H4 (cell line): ENCODE measurements at places on chromosomes 1 and 21. TPM values are rescaled to one million over a fixed set of nuclear protein-coding genes. Genes with fewer than 3 reads are reported as not detected.

The PTGER3 gene
- total RNA-seq, result 0.50 and 2.4 TPM in 2 replicates

- peak; percentile 62 for DNase-seq
These were observed at the start of gene PFKL for GRCh38 chr21:44299458-44300261. TSS of gene PFKL (plus strand) at chr21:44300053. CDS start at chr21:44300106, 53 bp downstream.

DNA sequence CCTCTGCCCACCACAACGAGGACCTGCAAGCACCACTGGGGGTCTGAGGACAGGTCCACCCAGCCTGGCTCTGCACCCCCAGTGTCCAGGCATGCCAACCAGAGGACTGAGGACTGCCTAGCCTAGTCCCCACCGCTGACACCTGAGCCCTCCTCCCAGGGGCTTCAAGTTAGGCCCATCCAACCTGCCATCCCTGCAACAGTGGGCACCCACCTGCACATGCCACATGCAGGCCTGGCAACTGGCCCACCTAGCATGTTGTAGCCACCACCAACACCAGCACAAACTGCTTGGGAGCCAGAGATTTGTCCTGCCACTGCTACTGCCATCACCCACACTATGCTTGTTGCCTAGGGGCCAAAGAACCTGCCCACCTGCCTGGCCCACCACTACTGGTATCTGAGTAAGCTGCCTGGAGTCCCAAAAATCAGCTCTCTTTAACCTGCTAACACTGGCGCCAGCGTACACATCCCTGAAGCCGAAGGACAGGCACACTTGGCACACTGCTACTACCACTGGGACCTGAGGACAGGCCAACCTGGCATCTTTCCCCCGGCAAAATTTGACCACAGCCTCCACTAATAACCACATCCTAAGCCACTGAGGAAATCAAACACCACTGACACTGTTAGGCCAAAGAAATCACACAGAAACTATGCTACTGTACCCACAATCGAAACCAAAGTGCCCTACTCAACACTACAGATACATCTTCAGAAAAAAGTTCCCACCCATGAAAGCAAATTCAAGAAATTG is 61.5 kb downstream of the PSMG1 start:
- DNase-seq, result peak; percentile 64

GRCh38 chr1:177966199-177966598 is 3.7 kb downstream of the SEC16B start:
- no peak for DNase-seq

The FBLIM1 gene
- total RNA-seq, result 33.0 and 38.9 TPM in 2 replicates

GRCh38 chr1:41678111-41678878 is 193.8 kb upstream of the EDN2 start:
- DNase-seq, result peak; percentile 85

The RXRG gene
- total RNA-seq, result not detected in 2 replicates

DNA sequence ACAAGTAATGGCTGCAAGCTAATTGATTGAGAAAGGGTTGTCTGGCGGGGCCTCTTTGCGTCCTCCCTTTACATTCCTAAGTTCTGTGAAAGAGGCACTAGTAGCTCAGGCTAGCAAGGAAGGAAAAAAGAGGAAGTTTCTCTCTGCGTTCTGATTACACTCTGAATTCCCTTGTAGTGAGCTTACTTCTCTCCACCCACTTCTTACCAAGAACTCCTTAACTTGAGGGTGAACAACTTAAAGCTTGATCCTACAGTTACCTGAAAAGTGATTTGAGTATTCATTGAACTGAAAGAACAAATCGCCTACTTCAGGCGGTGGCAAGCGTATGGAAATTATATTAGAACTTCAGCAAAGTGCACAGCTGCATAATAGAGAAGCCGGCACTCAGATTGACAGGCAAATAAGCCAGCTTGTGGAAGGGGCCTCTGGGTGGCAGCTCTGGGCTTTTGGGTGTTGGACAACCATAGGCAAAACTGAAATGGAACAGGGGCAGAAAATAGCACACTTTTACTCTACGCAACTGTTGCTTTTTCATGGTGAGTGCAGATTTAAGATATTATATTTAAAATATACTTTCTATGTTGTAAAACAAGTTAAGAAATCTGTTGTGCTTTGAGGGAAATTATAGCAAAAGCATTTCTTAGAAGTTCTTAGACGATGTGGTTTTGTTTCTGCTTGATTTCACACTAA is 464.5 kb downstream of the USP25 start:
- peak; percentile 78 for DNase-seq

DNA sequence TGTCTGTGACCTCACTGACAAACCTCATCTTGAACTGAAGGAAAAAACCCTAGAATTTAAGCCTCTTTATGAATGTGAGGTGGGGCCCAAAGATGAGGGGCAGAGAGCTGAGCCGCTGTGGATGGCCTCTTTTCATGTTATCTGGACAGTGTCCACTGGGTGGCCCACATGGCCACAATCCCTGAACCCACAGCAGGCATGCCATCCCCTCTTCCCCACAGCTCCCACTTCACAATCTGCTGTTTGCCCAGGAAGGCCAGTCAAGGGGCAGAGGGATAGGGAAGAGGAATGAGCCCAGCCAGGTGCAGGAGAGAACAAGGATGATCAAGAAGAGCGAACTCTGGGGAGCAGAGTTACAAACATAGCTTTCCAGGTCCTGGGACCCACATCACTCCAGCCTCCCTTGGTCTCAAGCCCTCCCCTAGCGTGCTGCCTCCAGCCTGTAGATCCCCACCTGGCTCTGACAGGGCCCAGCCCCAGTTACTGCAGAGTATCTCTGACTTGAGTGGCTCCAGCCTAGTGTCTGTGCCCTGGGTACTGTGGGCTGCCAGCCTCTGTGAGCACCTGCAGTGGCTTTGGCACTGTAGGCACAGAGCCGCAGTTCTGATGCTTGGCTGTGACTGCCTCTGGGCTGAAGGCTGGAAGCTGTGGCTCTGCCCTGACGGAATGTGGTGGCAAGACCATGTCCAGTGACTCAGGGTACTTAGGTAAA is 1.9 kb upstream of the SLFNL1 start:
- DNase-seq, result no peak

GRCh38 chr1:186461014-186461413 is at the start of gene PDC:
TSS of gene PDC (minus strand) at chr1:186461114. CDS start at chr1:186449459, 11,655 bp downstream.
- no peak for DNase-seq

GRCh38 chr1:109637446-109637845 is 17.8 kb downstream of the AMPD2 start:
- DNase-seq, result no peak

The LCE3E gene
- not detected in 2 replicates for total RNA-seq

The ERICH3 gene
- 0.29 TPM in 1 of 2 replicates, not detected in the other for total RNA-seq

GRCh38 chr21:42312626-42313104 is 2.5 kb downstream of the TFF3 start:
- DNase-seq, result no peak

The CYP4X1 gene
- 0.17 TPM in 1 of 2 replicates, not detected in the other for total RNA-seq

GRCh38 chr1:207059881-207060280 is 6.8 kb downstream of the PFKFB2 start:
- no peak for DNase-seq

- no peak for DNase-seq
These were observed 519 bp downstream of the FNBP1L start for GRCh38 chr1:93448292-93448982.

DNA sequence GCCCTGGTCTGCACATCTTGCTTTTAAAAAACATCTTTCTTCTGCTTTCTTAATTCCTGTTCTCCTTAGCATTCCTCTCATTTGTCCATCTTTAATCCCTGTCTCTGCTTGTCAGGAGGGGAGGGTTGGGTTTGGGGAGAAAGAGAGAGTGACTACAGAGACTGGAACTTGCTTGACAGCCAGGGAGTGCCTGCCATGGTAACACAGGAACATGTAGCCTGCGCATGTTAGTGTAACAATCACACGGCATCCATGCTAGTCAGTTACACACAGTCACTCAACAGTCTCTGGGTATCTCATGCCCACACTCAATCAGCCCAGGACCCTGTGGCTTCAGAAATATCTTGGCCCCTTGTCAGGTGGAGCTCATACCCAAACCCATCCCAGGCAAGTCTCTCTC is 818 bp upstream of the TFAP2E start:
- no peak for DNase-seq

The LAMC1 gene
- total RNA-seq, result 99.6 and 122 TPM in 2 replicates

GRCh38 chr1:166145499-166145898 is 21.3 kb downstream of the FAM78B start:
- peak; percentile 23 for DNase-seq

GRCh38 chr1:26545969-26546323 is 16.4 kb downstream of the RPS6KA1 start:
- DNase-seq, result no peak

The TFF3 gene
- not detected in 2 replicates for total RNA-seq

The GPX7 gene
- 0.14 TPM in 1 of 2 replicates, not detected in the other for total RNA-seq

GRCh38 chr1:6544831-6545230 is 9.5 kb downstream of the NOL9 start:
- no peak for DNase-seq

- DNase-seq, result peak; percentile 36
These were observed 106.2 kb downstream of the CENPF start for GRCh38 chr1:214709241-214709640.
